ENCODE measurements at places on chromosomes 13 and 19.
A peak's percentile ranks its signal among the peaks of the same experiment; 100 is the strongest.

DNA sequence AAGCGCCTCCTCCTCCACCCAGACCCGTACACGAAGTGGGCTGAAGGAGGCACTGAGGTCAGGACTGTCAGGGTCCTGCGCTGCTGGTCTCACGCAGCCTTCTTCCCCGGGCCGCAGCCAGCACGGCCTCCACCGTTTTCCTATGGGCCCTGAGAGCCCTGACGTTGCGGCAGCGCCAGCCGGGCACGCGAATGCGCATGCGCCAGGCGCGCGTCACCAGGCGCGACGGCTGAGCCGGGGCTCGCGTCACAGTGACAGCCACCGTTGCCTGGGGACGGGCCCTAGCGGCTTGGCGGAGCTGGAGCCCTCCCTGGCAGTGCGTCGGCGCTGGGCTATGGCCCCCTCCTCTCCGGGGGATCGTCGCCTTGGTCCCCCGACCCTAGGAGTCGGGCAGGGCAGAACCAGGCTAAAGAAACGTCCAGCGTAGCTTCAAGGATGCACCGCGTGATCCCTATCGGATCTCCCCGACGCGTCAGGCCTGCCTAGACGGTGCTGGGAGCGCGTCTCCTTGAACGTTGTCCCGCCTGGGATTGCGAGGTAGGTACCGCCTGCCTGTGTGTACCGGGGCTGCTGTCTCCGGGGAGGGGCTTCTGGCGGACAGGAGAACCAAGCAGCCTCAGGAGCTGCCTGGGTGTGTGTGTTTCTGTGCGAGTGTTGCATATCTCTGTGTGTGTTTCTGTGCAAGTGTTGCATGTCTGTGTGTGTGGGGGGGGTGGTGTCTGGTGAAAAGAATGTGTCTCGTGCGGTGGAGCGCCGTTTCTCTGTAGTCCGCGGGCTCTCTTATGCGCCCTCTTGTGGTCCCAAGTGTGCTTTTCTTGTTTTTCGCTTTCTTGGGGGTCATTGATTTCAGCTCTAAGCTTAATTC is 43.2 kb downstream of the ZNF571 start:
- DNase-seq, result peak; percentile 59

DNA sequence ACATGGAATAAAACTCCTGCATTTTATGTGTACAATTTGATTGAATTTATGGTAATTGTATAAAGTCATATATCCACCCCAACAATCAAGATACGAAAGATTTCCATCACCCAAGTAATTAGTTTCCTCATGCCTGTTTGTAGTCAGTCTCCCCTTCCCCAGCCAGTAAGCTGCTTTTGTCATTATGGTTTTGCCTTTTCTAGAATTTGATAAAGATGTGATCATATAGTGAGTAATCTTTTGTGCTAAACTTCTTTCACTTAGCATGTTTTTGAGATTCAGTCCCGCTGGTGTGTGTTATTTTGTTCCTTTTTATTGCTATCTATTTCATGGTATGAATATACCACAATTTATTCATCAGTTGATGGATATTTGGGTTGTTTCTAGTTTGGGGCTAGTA is 16.0 kb downstream of the ITM2B start:
- DNase-seq, result no peak

- no peak for DNase-seq
Measured at GRCh38 chr13:32925506-32925905, 90.7 kb upstream of the KL start.

DNA sequence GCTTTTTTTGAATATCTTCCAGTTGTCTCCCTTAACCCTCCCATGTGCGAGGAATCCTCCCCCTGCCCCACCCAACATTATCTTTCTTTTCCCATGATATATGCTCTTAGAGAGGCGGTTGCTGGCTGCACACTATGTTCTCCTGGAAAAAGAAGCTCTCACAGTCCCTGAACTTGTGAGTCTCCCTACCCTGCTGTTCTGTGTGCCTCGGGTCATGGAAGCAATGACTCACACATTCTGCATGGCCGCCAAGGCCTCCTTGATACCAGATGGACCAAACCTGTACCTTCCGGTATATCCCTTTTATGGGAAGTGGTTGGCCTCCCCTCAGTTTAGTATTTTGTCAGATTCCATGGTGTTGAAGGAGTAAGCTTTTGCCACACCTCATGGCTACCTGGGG is 705.4 kb downstream of the SLITRK6 start:
- peak; percentile 44 for DNase-seq

- no peak for DNase-seq
Measured at GRCh38 chr13:55359067-55359466, 1781.7 kb upstream of the PRR20A start.

DNA sequence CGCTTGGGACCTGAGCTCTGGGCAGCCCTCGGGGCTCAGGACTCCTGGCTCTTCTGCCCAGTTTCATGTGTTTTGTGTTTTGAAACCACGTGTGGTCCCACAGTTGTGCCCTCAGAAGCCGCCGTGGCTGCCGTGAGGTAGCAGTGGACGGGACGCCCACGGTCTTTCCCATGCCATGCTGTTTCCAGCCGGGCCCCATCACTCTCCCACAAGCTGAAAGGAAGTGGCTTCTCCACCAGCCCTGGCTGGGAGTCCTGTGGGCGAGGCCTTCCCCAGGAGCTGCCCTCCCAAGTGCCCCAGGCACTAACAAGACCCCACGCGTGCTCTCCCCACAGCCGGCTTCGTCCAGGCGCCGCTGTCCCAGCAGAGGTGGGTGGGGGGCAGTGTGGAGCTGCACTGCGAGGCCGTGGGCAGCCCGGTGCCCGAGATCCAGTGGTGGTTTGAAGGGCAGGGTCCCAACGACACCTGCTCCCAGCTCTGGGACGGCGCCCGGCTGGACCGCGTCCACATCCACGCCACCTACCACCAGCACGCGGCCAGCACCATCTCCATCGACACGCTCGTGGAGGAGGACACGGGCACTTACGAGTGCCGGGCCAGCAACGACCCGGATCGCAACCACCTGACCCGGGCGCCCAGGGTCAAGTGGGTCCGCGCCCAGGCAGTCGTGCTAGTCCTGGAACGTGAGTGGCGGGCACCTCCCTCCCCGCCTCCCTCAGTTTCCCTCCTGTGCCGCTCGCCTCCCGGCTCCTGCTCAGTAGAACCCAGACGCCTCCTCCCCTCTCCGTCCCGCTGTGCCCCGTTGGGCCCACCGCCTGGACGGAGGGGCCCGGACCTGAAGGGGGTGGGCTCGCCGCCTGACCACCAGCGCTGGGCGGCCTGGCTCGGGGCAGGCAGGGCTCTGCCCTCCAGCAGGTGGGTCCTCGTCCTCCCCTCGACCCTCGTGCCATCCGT is 5.3 kb downstream of the BSG start:
- peak; percentile 42 for DNase-seq

- no peak for DNase-seq
Measured at GRCh38 chr13:49108196-49108595, 111.9 kb upstream of the MLNR start.

GRCh38 chr19:7931221-7932061 is 5.5 kb upstream of the CTXN1 start:
- no peak for DNase-seq

- DNase-seq, result no peak
Measured at GRCh38 chr13:99383946-99384345, 76.7 kb upstream of the GPR183 start.

- DNase-seq, result no peak
Measured at GRCh38 chr19:5498830-5499550, 43.8 kb downstream of the ZNRF4 start.

- DNase-seq, result no peak
Measured at GRCh38 chr19:37309834-37310575, 60.9 kb upstream of the ZNF527 start.

DNA sequence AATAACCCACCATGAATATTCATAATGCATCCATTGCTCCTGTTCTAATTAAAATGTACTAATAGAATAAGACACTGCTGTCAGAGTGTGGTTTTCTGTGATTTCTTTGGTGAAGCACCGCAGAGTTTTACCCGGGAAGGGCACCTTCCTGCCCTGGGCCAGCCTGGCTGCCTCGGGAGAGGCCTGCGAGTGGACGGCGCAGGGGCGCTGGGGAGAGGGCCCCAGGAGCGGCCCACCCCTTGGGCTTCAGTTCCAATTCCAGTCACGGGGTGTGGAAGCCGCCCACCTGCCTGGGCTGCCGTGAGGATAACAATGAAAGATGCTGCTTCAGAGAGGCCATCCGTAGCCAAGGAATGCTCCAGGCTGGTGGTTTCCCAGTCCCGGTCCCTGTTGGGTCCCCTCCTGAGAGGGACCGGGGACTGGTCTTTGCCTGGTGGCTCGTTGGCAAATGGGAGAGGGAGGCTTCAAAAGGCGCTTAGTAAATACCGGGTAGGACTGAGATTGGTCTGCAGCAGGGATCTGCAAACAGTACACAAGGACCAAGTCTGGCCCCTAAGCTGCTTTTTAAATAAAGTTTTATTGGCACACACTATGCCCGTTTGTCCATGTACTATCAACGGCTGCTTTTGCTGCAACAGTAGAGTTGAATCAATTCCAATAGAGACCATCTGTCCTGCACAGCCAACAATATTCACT is 18.0 kb downstream of the TCF3 start:
- no peak for DNase-seq

GRCh38 chr13:50225193-50226155 is 210.2 kb downstream of the KCNRG start:
- no peak for DNase-seq

GRCh38 chr19:19691683-19692082 is 23.0 kb downstream of the ZNF101 start:
- no peak for DNase-seq

DNA sequence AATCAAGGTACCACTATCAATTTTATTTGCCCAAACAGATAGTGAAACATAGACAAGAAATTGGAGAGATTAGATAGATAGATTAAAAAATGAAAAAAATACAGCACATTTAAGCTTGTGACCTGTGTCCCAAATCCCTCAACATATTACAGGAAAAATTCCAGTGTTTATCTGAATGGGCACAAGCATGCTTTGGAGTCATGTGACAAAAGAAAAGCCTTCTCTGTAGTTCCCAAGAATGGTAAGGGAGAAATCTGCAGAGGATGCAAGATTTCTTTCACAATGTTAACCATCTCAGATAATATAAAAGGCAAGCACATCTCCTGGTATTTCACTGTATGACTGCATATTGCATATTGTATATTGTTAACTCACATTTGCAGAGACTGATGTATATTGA is 168.0 kb downstream of the PCDH9 start:
- DNase-seq, result no peak

- DNase-seq, result no peak
Measured at GRCh38 chr13:21676611-21677021, 5.7 kb downstream of the FGF9 start.

- DNase-seq, result no peak
Measured at GRCh38 chr19:13817018-13817614, 21.9 kb downstream of the ZSWIM4 start.

DNA sequence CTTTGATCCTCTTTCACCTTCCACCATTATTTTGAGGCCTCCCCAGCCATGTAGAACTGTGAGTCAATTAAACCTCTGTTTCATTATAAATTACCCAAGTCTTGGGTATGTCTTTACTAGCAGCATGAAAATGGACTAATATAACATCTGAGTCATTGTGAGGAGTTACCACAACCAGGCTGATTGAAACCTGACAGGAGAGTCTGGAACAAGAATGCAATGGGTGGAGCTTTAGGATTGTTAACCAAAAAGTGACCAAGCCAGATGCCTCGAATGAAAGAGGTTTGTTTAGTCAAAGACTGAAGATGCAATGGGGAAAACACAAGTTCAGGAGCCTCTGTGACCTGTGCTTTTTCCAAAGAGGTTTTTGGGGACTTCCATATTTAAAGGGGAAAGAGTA is 659.0 kb downstream of the SLITRK6 start:
- no peak for DNase-seq

DNA sequence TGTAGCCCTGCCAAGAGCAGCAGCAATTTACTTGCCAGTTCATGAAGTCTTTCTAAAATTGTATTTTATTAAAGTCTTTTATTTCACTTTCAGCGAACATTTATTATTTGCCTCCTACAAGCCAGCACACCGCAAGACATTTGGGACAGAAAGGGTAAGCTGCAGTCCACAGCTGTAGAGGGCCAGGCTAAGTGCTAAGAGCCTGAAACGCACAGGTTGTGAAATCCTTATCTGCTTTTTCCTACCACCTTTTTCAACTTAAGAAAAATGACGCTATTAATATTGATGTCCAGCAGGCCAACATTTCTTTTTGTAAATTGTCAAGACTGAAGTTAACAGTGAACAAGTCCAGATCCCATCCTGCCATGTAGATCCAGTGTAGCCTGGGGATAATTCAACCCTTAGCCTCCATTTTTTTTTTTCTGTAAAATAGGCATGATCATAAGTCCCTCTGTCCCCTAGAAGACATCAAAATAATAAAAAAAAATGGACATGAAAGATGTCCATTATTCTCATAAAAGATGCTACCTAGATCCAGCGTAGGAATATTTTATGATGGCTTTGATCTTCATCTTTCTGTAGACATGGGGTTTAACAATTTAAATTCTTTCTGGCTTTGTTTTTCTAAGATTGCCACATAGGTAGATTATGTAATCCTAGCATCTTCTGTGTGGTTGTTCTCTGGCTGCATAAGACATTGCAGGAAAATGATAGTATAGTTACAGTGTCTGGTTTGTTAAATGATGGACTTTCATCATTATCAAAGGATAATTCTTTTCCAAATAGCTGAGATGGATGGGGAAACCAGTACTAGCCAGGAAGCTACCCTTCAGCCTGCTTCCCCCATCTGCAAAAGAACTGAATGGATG is 128.4 kb downstream of the SHISA2 start:
- DNase-seq, result no peak

DNA sequence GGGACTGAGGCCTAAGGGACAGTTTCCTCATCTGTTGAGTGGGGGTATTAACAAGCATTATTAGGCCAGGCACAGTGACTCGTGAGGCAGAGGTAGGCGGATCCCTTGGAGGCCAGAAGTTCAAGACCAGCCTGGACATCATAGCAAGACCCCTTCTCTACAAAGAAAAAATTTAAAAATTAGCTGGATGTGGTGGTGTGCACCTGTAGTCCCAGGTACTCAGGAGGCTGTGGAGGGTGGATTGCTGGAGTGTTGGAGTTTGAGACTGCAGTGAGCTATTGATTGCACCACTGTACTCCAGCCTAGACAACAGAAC is 11.3 kb upstream of the FOSB start:
- no peak for DNase-seq

Data from Right ventricle myocardium superior (tissue), 1 donor.